ENCODE measurements at places on chromosomes 12 and 14.

DNA sequence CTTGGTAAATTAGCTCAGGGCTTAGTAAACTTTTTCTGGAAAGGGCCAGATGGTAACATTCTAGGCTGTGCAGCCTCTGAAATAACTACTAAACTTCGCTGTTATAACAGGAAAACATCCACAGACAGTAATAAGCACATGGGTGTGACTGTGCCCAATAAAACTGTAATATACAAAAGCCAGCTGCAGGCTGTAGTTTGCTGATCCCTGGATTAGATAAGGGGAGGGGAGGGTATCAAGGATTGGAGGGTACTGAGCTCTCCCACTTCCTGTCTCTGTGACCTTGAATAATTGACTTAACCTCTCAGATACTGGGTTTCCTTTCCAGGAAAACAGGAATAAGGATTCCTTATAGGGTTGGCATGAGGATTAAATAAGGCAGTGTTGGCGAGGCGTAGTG lies 81.2 kb downstream of the CCDC60 start:
- DNase-seq = no peak

GRCh38 chr12:51913071-51914033 lies 6.0 kb downstream of the ACVRL1 start:
- DNase-seq = no peak

- no peak for DNase-seq
Measured at GRCh38 chr12:34392741-34393085, 370.4 kb downstream of the ALG10 start.

GRCh38 chr12:94059394-94060368 lies 88.7 kb upstream of the PLXNC1 start:
- DNase-seq = no peak

- no peak for DNase-seq
Measured at GRCh38 chr12:56520506-56520905, 1.1 kb upstream of the RBMS2 start.

GRCh38 chr12:71904629-71905028 lies 34.0 kb upstream of the TPH2 start:
- no peak for DNase-seq

- DNase-seq = no peak
Measured at GRCh38 chr14:91872011-91872501, 4.7 kb upstream of the TC2N start.

- DNase-seq = no peak
Measured at GRCh38 chr14:53979113-53979681, 22.6 kb upstream of the BMP4 start.

DNA sequence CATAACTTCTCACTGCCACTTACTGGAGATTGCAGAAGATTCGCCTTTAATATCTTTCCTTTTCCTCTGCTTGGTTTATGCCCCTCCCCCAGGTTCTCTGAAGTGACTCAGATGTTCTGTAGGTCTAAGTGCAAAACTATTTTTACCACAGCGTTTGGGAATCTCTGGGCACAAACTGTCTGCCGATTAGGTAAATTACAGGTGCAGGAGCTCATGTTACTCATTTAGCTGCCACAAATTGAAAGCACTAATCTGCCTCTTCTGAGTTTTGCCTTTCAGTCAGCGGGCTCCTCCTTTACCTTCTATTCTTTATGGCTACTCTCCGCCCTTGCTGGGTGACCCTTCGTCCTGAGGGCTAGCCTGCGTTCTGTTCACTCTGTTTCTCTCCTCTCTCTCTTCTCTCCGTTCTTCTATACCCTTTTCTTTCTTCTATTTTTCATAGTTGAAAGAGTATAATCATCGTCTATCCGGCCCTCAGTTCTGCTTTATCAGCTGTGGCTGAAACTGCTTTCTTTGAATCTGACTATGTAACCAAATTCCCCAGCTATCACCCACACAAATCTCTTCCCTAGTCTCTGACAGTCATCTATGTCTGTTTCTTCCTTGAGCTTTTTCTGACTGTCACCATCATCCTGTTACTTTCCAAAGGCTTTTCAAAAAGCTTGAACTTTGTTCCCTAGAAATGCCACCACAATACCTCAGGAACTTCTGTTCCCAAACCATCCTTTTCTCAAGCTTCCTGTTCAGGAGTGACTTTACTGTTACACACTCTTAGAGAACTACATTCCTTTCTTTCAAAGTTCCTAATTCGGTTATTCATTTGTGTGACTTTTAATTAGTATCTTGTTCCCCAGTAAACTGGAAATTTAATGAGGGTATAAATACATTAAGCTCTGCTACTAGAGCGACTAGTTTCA lies 4.3 kb upstream of the MYF6 start:
- DNase-seq = peak; percentile 9

GRCh38 chr12:66803930-66804329 lies 125.1 kb upstream of the GRIP1 start:
- no peak for DNase-seq

GRCh38 chr14:48250575-48250974 lies 575.2 kb upstream of the MDGA2 start:
- no peak for DNase-seq

DNA sequence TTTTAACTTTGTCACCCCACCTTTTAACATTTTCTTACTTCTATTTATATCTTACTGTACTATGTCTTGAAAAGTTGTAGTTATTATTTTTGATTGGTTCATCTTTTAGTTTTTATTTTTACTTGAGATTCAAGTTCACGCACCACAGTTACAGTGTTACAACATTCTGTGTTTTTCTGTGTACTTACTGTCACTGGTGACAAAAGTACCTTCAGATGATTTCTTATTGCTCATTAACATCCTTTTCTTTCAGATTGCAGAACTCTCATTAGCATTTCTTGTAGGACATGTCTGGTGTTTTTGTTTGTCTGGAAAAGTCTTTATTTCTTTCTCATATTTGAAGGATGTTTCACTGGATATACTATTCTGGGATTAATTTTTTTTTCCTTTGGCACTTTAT lies 289.9 kb downstream of the BCAT1 start:
- DNase-seq = no peak

DNA sequence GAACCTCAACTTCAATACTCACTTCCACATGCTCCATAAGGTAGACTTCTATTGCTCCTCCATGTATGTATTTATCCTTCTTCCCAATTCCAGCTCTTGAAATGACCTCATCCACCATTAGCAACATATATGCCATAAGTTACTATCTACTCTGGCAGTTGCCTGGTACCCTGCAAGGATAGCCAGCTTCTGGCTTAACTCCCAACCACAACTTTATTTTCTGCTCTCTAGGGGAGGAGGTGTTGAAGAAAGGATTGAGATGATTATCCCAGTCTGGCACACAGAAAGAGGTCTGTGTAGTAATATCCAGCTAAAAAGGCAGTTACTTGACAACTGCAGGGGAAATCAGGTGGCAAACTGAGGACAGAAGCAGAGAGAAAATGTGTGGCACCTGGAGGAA lies 71.5 kb upstream of the MDM1 start:
- DNase-seq = no peak

DNA sequence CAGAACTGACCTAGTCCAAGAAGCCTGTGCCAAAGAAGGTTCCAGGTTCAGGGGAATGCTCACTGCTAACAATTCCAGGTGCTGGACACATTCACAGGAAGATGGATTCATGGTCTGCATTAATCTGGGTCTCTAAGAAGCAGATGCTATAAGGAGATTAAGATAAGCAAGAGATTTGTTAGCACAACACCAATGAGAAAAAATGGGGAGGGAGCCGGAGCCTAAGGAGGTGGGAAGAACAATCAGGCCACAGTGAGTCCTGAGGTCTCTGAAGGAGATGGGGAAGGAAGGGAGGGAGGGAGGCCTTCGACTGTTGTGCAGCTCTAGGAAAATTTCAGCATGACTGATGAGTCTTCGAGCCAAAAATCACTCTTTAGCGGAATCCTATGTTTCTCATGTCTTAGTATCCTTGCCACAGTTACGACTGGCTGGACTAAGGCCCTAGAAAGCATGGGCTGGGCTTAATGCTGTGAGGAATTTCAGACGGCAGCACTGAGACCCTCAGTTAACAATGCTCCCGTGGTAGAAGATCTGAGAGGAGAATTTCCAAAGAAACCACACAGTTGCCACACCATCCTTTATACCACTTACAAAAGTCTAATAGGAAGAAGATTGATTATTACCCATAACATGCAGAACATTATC lies 31.5 kb upstream of the PTGDR start:
- DNase-seq = no peak

GRCh38 chr14:86712176-86712575 lies 1182.2 kb downstream of the FLRT2 start:
- no peak for DNase-seq

DNA sequence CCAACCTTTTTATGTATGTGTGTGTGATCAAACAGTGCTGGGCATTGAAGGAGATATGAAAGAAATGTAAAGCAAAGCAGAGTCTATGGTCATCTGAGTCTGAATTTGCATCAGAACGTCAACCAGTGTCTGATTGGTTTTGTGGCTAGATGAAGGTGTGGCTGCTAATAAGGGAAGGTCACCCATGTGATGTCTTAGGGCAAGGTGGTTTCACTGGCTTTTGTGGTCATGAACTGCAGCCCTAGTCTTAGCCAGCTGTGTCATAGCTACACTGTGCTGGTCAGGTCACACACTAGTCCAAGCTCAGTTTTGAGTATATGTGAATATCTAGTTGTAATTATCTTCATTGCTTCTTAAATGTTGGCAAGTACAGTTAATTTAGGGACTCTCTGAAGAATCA lies 105.8 kb downstream of the TGFB3 start:
- no peak for DNase-seq

GRCh38 chr12:131381716-131382430 lies 329.0 kb upstream of the SFSWAP start:
- no peak for DNase-seq

GRCh38 chr12:91272461-91273063 lies 89.9 kb upstream of the DCN start:
- no peak for DNase-seq

DNA sequence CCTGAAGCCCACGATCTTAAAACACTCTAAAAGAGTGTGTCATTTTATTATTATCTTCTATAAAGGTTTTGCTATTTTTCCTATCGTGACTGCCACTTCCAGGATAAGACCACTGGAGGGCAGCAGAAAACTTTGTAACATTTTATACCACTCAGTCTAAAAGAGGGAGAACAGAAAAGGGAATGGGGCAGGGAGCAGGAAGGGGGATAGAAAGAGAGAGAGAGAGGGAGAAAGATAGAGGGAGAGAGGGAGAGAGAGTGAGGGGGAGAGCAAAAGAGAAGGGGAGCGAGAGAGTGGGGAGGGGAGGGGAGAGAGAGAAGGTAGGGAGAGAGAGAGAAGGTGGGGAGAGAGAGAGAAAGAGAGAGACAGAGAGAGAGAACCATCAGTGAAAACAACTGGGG lies 2.0 kb upstream of the ART4 start:
- no peak for DNase-seq

DNA sequence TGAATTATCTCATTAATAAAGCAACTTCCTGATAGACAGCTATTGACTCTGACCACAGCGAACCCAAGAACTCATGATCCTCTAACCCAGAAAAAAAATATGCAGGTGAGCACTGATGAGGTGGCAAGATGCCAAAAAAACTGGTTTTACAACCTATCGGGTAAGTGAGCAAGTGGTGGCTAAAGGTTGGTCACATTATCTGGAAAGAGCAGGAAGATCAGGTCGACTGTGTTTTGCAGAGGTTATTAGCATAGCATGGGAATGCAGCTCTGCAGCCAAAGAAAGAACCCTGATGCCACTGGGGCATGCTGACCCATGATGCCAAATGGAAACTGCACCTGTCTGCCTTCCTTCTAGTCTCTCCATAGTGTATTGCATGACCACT lies 23.5 kb downstream of the BHLHE41 start:
- DNase-seq = no peak

GRCh38 chr12:124901003-124901402 lies 13.4 kb downstream of the UBC start:
- no peak for DNase-seq

- DNase-seq = no peak
Measured at GRCh38 chr14:30610787-30611343, 11.3 kb upstream of the SCFD1 start.

DNA sequence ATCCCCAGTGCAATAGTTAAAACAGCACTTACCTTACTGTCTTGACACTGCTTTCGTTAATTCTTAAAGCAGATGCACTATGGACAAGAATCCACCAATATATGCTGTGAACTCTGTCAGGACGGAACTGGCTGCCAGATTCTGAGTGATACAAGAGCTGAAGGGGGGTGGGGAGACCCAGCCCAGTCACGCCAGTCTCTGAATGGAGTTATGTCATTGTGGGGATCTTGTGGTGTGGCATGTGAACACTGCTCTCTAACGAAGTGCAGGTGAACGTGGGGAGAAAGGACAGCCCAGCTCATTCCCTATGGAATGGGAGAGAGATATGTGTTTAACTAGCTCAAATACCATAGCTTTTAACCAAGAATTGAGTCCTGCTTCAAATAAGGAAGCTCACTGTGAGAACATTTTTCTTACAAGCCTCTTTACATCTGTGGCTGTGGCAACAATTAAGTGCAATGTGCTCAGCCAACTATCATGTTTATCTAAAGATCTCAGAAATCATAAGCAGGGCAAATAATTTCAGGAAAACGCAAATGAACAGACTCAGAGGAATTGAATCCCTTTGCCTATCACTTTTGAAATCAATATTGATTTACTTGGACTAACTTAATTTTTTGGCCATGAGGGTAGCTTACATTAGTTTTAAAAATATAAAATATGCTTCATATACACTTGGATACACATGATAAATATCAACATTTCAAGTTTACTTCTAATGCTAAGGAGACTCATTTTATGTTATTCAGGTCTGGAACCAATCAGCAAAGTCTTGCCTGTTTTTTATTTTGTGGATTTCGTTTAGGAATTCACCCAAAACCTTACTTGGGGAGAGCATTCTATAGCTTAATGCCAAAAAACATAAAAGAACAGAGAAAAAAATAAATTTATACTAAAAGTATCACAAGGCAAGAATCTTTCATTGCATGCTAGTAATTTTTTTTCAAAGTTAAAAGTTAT lies at the start of gene LUM:
Gene LUM, minus strand, starts transcription at position 129 of the 960 bp plus-strand sequence. CDS start 2,515 bp downstream, outside the sequence.
- DNase-seq = peak; percentile 96

DNA sequence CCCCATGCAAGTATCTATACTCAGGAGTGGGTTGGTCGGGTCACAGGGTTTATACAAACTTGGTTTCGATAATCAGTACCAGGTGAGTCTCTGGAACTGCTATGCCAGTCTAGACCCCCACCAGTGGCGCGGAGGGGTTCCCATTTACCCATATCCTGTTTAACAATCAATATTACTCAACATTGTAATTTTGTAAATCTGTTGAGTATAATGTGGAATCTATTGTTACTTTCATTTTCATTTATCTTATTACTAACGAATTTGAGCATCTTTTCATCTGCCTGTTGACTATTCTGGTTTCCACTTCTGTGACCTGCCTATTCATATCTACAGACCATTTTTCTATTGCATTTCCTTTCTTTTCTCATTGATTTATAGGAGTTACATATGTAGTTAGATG lies 275.2 kb upstream of the CRY1 start:
- DNase-seq = no peak

GRCh38 chr14:70357557-70357956 lies 1.9 kb downstream of the COX16 start:
- DNase-seq = no peak
